ENCODE measurements at places on chromosomes 13 and 19.

- DNase-seq = no peak
These were observed 39.6 kb downstream of the CACNA1A start for GRCh38 chr19:13466697-13467096.

DNA sequence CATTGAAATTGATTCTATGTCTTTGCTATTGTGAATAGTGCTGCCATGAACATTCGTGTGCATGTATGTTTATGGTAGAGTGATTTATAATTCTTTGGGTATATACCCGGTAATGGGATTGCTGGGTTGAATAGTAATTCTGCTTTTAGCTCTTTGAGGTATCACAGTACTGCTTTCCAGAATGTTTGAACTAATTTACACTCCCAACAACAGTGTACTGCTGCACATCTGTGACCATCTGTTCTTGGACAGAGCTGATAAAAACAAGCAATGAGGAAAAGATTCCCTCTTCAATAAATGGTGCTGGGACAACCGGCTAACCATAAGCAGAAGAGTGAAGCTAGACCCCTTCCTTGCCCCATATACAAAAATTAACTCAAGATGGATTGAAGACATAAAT lies 231.0 kb downstream of the MYO16 start:
- no peak for DNase-seq

- DNase-seq = no peak
These were observed 20.6 kb downstream of the NECTIN2 start for GRCh38 chr19:44866664-44867063.

DNA sequence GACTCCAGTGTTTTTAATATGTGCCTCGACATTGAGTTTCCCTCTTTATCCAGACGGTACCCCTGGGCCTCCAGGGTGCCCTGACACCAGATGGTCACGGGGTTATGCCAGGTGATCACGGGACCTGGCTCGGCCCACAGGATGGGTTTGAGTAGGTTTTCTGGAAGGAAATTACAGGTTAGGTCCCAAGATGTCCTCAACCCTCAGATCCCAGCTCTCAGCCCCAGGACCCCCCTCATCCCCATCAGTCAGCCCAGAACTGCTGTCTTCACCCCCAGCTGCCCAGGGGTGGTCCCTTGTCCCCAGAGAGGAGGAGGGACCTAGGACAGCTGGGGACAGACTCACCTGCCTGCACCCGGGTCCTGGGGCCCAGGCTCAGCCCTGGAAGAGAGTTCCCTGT lies 441 bp downstream of the LILRA4 start:
- no peak for DNase-seq

GRCh38 chr13:96898212-96898611 lies 96.1 kb downstream of the OXGR1 start:
- DNase-seq = peak; percentile 80

GRCh38 chr19:5743630-5744029 lies 23.2 kb downstream of the CATSPERD start:
- peak; percentile 5 for DNase-seq

DNA sequence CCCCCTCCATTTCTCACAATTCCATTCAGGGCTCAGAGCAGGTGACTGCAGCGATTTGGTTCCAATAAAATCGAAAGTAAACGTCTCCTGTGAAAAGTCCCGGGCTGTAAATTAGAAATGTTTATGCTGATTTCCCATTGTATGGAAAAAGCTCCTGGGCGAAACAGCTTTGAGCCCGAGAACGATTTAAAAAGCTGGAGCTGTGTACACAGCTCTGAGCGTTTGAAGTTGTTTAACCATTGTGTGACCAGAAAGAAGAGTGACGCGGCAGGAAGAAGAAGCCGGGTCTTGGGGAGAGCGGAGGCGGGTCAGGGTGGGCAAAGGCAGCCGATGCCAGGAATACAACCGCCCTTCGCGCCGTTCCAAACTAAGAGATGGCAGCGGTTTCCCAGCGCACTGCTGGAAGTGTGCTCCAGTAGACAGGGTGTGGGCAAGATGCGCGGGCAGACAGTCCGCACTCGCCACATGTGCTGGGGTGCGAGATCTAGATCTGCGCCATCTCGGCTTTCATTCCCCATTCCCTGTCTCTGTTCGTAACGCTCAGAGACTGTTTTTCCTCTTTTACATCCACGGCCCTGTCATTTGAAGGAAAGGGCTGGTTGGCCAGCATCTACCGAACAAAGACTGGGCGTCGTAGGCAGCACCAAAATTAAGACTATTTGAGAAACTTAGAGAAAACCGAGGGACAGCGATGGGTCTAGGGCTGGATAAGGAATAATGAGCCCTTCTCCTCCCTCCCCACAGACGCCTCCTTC lies 960 bp upstream of the GSX1 start:
- DNase-seq = no peak

- no peak for DNase-seq
These were observed 107.5 kb downstream of the KLF12 start for GRCh38 chr13:74026753-74027152.

DNA sequence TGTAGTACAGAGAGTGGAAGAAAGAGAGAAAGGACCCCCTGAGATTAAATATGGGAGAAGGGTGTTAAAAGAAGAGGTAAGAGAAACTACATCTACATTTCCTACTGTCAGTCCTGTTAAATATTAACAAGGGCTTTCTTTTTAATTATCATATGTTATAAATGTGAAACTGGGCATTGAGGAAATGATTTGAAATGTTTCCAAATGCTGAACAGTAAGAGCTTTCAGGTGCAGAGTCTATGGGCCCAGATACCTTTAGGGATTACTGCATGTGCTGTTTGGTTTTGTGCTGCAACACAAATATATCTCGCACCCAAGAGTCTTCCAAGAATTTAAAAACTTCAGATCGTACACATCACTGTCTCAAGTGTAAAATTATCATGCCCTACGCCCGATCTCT lies 176.3 kb downstream of the RBM26 start:
- no peak for DNase-seq

DNA sequence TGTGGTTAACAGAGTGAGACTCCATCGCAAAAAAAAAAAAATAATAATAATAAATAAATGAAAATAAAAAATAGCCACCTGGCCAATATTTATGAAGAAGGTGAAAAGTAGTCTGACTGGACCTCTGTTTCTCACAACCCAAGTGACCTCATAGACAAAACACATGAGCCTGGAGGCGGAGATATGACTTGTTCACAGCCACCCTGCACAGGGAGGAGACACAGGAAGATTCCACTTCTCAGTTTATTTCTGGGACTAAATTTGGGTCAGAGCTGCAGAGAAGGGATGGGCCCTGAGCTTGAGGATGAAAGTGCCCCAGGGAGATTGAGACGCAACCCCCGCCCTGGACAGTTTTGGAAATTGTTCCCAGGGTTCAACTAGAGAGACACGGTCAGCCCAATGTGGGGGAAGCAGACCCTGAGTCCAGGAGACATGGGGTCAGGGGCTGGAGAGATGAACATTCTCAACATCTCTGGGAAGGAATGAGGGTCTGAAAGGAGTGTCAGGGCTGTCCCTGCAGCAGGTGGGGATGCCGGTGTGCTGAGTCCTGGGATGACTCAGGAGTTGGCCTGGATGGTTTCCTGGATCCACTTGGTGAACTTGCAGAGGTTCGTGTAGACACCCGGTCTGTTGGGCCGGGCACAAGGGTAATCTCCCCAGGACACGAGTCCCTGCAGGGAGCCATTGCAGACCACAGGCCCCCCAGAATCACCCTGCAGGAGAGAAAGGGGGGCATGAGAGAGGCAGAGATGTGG lies 9.6 kb downstream of the KLK5 start:
- no peak for DNase-seq

GRCh38 chr13:20696073-20696472 lies 7.4 kb upstream of the IL17D start:
- no peak for DNase-seq

DNA sequence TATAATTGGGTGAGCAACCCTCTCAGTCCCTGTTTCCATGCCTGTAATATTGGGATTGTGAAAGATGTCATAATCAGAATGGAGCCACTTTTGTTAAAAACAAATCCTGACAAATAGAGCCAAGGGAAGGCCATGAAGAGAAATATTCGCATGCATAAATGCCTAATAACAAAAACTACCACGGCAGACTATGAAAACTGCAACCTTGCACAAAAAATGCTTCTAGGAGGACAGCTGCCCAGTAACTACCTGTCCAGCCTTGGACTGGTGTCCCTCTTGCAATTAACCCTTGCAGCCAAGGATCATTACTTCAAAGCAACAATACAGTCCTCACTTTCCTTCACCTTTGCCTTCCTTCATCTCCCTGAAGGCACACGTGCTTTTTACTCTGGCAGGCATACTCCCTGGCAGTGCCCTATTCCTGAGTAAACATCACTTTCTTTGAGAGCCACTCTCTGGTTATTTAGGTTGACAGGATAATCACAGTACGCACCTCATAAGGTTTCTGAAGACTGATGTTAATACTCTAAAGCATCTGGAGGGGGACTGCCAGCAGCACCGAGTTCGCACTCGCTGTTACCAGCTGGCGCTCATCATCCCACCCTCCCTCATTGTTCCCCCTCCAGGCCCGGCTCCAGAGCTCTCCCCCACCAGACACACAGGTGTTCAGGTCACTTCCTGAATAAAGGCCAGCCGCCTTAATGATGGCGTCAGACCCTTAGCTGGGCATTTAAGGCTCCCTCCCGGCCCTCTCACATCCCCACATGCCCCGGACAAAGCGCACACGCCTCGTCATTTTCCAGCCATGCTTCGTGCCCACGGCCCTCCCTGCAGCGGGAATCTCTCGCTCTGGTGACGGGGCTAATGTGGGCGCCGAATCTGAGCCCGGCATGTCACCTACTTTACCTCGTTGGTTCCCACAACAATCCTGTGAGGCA lies 57.3 kb downstream of the CDADC1 start:
- no peak for DNase-seq

DNA sequence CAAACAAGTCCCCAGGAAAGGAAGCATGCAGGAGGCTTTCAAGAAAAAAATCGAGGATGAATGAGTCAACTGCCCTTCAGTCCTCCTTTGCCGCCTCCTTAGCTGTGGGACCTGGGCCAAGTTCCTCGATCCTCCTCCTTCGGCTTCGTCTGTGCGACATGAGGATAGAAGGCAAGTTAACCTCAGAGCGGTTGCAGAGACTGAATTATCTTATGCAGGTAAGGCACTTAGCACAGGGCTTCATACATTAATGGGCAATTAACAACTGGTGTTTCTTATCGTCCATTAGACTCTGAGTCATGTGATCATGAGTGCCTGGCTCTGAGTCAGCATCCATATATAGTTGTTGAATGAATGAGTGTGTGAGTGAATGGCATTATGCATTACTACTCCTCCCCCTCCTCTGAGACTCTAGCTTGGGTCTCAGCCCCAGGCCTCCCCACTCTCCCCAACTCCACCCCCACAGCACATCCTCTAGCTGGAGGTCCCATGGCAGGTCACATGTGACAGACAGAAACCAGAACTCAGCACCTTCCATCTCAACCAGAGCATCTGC lies 1.6 kb upstream of the TTC9B start:
- peak; percentile 84 for DNase-seq

GRCh38 chr13:35964863-35965180 lies 166.4 kb downstream of the DCLK1 start:
- DNase-seq = peak; percentile 87

GRCh38 chr13:83621765-83622421 lies 260.4 kb downstream of the SLITRK1 start:
- no peak for DNase-seq

DNA sequence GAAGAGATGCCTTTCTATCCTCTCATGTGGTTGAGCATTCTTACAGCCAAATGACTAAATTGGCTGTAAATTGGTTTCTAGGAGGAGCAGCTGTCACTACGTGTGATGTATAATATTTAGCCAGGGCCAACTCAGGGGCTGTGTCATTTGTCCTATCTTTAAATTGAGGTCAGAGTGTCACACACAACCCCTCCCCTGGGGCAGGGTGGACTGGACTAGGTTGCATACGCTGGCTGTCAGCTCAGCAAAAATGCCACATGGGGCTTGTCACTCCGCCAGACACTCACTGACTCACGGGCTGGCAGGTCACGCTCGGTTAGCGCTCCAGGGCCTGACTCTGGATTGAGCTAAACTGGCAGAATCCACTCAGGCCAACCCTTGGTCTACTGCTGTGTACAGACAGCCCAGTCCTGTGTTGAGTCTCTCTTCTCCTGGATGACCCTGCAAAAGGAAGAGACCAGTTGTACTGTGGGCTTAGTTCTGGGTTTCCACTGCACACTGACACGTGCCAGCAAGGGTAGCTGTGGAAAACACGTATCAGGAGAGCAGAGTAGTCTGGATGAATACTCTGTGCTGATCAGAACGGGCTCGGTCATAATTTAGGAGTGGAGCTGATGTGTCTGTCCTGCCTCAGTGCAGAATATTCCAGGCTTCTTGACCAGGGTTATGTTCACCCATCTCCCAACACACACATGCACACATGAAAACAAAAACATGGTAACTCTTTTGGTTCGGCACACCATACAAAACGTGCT lies 29.1 kb downstream of the SHISA2 start:
- DNase-seq = peak; percentile 10

DNA sequence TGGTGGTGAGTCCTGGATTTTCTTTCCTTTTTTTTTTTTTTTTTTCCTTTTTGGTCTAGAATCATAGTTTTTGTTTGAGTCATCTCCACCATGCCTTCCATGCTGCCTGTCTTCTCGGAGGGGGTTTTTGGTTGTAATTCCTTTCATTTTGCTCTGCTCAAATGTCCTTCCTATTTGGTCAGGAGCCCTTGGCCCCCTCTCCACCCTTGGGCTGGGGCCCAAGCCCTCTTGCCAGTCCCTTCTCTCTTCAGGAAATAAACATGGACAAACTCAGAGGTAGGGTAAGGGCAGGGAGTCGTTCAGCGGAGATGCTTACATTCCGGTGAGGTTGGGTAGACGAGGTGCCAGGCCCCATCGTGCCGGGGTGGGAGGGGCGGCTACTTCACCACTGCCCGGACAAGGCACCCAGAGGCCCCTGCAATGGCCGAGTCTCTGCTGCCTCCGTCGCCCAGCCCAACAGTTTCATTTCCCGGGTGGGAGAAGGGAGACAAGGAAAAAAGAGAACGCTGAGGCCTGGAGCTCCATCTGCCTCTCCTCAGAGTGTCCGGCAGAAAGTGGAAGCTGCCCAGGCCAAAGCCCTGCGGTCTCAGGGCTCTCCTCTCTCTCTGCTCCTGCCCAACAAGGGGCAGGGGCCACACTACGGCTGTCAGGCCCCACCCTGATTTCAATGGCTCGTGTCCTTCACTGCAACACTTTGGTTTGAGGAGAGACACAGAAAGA lies 12.7 kb downstream of the ZNF574 start:
- peak; percentile 71 for DNase-seq

GRCh38 chr19:38583219-38583984 lies 34.4 kb downstream of the MAP4K1 start:
- no peak for DNase-seq

- peak; percentile 82 for DNase-seq
These were observed 19.9 kb downstream of the ZSWIM9 start for GRCh38 chr19:48190288-48190884.

DNA sequence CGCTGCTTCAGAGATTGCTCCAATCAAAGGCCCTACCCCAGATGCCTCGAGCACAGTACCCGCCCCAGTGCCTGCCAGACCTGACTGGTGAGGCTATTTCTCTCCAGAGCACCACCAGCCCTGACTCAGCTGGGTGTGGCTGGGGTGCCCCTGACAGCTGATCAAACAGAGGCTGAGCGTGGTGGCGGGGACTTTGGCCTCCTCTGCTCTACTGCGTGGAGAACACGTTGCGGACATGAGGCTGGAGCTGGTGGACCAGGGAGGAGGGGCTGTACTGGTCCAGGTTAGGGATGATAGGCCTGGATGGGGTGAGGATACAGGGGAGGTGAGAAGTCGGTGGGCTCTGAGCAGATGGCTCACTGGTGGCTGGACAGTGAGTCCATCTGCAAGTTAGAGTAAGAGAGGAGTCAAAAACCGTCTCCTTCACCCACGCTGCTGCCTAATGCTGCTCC lies 3.5 kb upstream of the DOCK6 start:
- peak; percentile 29 for DNase-seq

- DNase-seq = no peak
These were observed 52.7 kb upstream of the MCF2L start for GRCh38 chr13:112916296-112916695.

- DNase-seq = no peak
These were observed 15.7 kb downstream of the NOSIP start for GRCh38 chr19:49564616-49565045.

All from fibroblast of mammary gland (primary cell).